Iris pigment epithelial cell (primary cell): ENCODE measurements at places on chromosomes 3 and 15.
A peak's percentile ranks its signal among the peaks of the same experiment; 100 is the strongest.

DNA sequence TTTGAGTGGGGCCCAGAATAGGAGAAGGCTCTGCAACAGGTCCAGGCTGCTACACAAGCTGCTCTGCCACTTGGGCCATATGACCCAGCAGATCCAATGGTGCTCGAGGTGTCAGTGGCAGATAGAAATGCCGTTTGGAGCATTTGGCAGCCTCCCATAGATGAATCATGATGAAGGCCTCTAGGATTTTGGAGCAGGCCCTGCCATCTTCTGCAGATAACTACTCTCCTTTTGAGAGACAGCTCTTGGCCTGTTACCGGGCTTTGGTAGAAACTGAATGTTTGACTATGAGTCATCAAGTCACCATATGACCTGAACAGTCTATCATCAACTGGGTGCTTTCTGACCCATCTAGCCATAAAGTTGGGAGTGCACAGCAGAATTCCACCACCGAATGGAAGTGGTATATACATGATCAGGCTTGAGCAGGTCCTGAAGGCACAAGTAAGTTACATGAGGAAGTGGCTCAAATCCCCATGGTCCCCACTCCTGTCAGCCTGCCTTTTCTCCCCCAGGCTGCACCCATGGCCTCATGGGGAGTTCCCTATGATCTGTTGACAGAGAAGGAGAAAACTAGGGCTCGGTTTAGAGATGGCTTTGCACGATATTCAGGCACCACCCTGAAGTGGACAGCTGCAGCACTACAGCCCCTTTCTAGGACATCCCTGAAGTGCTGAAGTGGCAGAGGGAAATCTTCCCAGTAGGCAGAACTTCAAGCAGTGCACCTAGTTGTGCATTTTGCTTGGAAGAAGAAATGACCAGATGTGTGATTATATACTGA lies 971.4 kb downstream of the MCTP2 start:
- peak; percentile 5 for DNase-seq

- no peak for DNase-seq
Observed at GRCh38 chr3:75220932-75221331, 443.2 kb upstream of the FRG2C start.

GRCh38 chr3:128568602-128569490 lies 75.8 kb upstream of the GATA2 start:
- no peak for DNase-seq

DNA sequence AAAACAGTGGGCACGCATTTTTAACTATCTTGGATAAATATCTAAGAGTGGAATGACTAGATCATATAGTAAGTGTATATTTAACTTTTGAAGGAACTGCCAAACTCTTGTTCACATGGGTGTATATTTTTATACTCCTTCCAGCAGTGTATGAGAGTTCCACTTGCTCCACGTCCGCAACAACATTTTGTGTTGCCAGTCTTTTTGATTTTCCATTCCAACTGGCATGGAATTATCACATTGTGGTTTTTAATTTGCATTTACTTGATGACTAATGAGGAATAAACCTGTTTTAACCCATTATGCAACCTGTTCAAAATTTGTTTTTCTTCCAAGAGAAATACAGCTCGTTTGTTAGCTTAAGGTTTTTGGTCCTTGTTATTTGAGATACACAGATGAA lies 51.6 kb downstream of the ZNF621 start:
- no peak for DNase-seq

DNA sequence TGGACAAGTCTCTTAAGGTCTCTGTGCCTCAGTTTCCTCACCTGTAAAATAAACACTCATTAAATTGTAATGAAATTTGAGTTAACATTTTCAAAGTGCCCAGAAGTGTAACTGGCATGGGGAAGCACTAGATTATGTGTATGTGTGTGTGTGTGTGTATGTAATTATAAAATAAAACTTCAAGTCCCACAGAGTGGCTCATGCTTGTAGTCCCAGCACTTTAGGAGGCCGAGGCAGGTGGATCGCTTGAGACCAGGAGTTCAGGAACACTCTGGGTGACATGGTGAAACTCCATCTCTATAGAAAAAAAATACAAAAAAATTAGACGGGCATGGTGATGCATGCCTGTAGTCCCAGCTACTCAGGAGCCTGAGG lies 403.4 kb downstream of the IL5RA start:
- no peak for DNase-seq

DNA sequence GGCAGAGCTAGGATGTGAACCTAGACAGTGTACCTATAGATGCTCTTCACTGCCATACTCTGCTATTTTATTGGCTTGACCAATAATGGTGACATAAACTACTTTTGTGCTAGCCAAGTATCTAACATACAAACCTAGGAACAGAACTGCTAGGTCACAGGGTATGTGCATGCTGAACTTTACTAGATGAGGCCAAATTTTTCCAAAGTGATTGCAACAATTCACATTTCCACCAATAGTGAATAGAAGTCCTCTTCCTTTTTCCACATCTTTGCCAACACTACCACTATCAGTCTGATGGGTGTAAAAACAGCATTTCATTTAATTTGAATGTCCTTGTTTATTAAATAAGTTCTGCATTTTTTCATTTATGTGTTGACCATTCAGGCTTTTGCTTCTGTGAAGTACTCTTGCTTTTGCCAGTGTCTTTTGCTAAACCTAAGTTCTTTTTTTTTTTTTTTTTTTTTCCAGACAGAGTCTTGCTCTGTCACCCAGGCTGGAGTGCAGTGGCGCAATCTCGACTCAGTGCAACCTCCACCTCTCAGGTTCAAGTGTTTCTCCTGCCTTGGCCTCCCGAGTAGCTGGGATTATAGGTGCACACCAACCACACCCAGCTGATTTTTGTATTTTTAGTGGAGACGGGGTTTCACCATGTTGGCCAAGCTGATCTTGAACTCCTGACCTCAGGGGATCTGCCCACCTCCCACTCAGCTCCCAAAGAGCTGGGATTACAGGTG lies 54.1 kb downstream of the DCAF1 start:
- no peak for DNase-seq

- no peak for DNase-seq
Observed at GRCh38 chr3:42745291-42745745, 27.7 kb downstream of the CCDC13 start.

- peak; percentile 29 for DNase-seq
Observed at GRCh38 chr3:171068658-171069057, 42.1 kb upstream of the SLC2A2 start.

DNA sequence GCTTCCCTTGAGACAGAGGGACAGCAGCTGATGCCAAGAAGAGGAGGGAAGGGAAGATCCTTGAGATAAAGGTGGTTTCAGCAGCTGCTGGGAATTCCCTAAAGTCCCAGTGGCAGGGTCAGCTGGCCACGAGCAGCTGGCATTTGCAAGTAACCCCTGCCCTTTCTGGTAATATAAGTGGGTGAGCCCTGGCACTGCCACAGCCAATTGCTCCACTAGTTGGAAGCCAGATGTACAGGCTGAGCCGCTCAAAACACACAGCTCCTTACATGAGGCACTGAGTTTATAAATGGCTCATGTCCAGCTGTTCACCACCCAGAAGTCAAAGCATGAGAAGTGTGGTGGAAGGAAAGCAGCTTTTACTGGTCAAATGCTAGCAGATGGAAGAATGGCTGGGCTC lies 35.4 kb downstream of the PRR20G start:
- no peak for DNase-seq

- DNase-seq, result peak; percentile 54
Observed at GRCh38 chr3:30356866-30357753, 249.3 kb upstream of the TGFBR2 start.

GRCh38 chr15:67788986-67789385 lies 36.3 kb upstream of the SKOR1 start:
- no peak for DNase-seq

DNA sequence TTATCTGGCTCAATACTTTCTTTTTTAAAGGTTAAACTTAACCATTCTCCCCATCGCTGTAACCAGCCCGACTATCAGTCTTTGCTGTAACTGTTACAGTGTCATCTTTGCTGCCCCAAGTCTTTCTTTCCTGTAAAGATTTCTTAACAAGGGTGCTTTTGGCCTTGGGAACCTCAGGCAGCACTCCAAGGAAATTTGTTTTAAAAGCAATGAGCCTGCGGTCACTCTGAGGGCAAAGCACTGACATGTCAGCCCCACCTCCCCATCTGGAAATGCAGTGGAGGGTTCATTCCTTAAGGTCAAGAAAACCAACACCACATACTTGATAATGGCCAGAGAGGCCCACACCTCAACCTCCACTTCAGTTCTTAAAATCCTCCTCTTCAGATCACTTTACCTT lies 3.2 kb downstream of the TRANK1 start:
- peak; percentile 24 for DNase-seq

DNA sequence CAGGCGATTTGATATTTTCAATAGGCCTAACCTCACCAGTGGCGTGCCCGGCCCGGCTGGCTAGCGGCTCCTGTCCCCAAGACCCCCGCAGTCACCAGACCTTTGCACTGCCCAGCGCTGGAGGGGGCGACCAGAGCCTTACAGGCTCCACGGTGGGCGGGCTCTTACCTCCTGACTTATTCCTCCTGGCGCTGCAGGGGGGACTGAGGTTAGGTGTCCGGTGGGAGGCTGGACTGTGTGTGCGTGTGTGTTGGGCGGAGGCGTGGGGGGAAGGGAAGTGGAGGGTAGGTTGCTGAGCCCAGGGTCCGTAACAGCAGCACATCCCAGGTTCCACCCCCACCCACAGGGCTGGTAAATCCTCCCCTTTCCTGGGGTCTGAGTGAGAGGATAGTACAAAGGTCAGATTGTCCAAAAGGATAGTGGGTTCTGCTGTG lies 27.5 kb upstream of the THRB start:
- DNase-seq, result no peak

DNA sequence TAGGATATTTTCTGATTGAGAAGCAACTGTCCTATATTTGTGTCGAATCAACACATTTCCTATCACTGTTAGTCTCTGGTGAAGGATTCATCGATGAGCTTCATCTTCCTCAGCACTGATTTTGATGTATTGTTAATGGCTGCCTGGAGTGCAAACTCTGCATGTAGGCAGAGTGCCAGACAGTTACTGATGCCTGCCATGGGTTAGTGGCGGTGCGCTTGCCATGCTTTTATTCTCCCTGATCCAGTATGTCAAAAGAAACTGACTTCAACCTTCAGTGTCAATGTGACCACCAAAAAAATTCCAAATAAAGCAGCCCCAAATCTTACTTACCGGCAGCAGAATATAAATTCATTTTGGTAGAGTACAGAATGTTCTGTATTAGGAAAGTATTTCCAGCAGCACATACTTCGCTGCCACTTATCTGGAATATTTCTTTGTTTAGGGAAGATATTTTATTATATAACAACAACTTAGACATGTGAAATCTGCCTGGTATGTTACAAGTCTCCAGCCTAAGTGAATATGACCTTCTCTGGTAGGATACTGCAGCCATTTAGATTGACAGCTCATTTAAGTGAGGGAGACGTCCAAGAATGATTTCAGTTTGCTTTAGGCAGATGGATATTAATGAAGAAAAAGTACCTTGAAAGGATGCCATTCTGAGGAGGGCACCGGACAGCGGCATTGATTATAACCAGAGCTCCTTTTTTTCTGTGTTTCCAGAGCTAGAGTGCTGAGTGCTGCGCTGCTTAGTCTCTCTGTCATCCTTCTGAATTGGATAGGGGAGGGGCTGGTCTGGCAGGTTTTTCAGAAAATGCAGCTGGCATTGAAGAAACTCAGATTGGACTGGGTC lies 59.9 kb downstream of the ARHGEF26 start:
- DNase-seq, result peak; percentile 4

GRCh38 chr3:35392187-35392586 lies 247.1 kb upstream of the ARPP21 start:
- DNase-seq, result no peak
